Left colon (tissue), 2 donors: ENCODE measurements at places on chromosomes 16 and 17.
A peak's percentile ranks its signal among the peaks of the same experiment; 100 is the strongest.

DNA sequence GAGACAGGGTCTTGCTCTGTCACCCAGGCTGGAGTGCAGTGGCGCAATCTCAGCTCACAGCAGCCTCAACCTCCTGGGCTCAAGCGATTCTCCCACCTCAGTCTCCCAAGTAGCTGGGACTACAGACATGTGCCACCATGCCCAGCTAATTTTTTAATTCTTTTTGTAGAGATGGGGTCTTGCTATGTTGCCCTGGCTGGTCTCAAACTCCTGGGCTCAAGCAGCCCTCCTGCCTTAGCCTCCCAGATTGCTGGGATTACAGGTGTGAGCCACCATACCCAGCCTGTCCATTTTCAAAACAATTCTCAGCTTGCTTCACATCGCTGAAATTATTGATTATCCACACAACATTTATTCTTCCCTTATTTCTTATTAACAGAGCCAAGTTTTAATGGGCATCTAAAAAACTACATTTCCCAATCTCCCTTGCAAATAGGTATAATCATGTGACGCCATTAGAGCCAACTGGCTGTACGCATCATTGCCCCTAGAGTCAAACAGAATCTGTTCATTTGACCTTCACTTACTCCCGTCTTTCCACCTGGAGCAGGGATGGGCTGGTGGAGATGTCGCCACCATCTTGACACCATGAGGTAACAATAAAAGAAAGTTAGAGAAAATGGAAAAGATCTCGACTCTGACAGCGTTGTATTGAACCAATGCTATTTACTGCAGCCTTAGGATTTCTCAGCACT lies 148.0 kb upstream of the FOXF1 start:
- DNase-seq = no peak

DNA sequence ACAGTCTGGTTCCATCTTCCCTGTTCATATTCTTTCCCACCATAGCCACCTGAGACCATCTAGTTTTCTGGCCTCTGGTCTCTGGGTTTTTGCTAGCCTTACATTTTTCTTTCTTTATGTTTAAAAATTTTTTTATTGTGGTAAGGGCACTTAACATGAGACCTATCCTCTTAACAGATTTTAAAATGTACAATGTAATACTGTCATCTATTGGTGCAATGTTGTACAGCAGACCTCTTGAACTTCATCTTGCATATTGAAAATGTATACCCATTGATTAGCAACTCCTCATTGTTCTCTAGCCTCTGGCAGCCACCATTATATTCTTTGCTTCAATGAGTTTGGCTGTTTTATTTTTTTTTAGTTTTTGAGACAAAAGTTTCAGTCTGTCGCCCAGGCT lies 39.2 kb downstream of the ITGAM start:
- no peak for DNase-seq

GRCh38 chr16:10178080-10178479 lies 4.1 kb downstream of the GRIN2A start:
- no peak for DNase-seq

DNA sequence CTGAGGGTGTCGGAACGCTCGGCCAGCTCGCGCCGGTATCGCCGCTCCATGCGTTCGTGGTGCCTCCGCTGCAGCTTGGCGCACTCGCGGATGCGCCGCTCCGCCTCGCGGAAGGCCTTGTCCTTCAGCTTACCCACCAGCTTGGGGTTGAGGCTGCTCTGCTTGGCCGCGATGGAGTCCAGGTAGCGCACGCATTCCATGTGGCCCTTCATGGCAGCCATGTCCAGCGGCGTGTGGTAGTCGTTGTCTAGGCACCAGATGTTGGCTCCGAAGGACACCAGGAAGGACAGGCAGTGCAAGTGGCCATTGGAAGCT lies 2.8 kb downstream of the USH1G start:
- no peak for DNase-seq

- peak; percentile 92 for DNase-seq
These were observed 31.3 kb downstream of the ZCCHC14 start for GRCh38 chr16:87461466-87461991.
